AG04450 (cell line): ENCODE measurements at places on chromosomes 1 and 21.

DNA sequence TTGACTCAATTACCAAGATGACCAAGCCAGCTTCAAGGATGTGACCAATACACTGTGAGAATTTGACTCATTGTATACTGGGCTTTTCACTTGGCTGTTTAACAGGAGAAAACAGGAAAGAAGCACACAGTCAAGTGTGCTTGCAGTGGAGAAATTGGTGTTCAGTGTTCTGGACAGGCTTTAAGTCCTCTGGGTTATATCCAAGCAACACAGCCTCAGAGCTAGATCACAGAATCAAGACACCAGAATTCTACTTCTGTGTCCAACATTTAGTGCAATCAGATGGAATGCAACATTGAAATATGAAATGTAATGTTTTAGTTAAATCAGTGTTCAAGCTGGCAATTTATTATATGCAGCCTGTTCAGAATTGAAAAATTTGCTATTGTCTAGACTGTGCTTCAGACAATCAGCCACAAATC lies 694.4 kb downstream of the LTN1 start:
- DNase-seq, result no peak

- DNase-seq, result no peak
Observed at GRCh38 chr21:46126309-46127238, 28.7 kb downstream of the COL6A2 start.

DNA sequence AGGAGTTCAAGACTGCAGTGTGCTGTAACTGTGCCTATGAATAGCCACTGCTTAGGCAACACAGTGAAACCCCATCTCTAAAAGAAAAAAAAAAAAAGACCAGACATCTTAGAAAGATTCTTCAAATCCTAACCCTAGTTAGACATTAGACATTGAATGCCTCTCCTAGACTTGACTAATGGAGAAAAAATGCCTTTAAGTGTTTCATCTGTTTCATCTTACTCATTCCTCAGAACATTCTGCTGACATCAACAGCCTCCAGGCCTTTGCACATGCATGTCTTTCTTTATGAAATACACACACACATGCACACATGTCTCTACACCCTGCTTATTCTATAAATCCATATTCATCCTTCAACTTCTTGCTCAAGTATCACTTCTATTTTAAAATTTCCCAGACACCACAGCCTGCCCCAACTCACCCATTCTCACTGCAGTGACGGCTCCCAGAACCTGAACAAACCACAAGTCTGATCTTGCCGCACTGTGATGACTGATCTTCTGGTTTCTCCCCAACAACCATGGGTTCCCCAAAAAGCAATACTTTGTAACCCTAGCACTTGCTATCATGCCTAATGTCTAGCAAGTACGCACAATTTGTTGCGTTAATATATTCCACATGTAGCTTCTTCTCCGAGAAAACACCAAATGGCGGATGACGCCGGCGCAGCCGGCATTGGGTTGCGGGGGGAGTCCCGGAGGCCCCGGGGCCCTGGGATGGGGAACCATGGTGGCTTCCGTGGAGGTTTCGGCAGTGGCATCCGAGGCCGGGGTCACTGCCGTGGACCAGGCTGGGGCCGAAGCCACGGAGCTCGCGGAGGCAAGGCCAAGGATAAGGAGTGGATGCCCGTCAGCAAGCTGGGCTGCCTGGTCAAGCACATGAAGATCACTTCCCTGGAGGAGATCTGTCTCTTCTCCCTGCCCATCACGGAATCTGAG lies 37.4 kb downstream of the LRRC52 start:
- DNase-seq, result no peak

GRCh38 chr1:32341971-32342370 lies 5.9 kb upstream of the MARCKSL1 start:
- DNase-seq, result no peak

DNA sequence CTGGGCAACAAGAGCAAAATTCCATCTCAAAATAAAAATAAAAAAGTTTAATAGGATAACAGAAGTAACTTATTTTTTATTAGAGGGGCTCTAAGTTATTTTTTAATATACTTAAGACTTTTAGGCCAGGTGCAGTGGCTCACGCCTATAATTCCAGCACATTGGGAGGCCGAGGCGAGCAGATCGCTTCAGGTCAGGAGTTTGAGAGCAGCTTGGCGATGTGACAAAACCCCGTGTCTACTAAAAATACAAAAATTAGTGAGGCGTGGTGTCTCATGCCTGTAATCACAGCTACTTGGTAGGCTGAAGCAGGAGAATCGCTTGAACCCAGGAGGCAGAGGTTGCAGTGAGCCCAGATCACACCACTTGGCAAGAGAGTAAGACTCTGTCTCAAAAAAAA lies 180.5 kb upstream of the NR5A2 start:
- no peak for DNase-seq
